ENCODE measurements at places on chromosomes 13 and 19. TPM values are rescaled to one million over a fixed set of nuclear protein-coding genes. Genes with fewer than 3 reads are reported as not detected.

The ADGRL1 gene
- total RNA-seq, result 55.4 TPM

The CPAMD8 gene
- total RNA-seq, result 110 TPM

The RUBCNL gene
- total RNA-seq, result 7.3 TPM

The SPINT2 gene
- total RNA-seq, result 64.4 TPM

The ZNF497 gene
- 8.7 TPM for total RNA-seq

The ICAM1 gene
- total RNA-seq, result 15.1 TPM

The SMIM44 gene
- 6.5 TPM for total RNA-seq
